ENCODE measurements at places on chromosomes 3 and 15.

- no peak for DNase-seq
These were observed 168.9 kb upstream of the RGMA start for GRCh38 chr15:93257920-93258319.

DNA sequence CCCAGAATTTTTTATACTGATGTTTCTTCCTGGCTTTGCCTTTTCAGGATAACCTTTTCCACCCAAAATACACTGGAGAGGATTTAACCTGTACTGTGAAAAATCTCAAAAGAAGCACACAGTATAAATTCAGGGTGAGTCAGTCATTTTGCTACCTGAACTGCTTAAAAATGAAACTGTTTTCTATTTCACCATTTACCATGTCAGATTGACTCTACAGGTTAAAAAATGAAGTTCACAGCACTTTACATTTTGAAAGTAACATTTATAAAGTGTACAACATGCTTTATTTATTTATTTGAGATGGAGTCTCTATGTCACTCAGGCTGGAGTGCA is 115.2 kb downstream of the GHSR start:
- DNase-seq, result no peak

- no peak for DNase-seq
These were observed 52.8 kb downstream of the ITGA11 start for GRCh38 chr15:68379058-68379758.

GRCh38 chr3:39499651-39500273 is 32.3 kb downstream of the MOBP start:
- DNase-seq, result no peak

GRCh38 chr3:113571360-113571759 is 39.0 kb downstream of the SIDT1 start:
- no peak for DNase-seq

DNA sequence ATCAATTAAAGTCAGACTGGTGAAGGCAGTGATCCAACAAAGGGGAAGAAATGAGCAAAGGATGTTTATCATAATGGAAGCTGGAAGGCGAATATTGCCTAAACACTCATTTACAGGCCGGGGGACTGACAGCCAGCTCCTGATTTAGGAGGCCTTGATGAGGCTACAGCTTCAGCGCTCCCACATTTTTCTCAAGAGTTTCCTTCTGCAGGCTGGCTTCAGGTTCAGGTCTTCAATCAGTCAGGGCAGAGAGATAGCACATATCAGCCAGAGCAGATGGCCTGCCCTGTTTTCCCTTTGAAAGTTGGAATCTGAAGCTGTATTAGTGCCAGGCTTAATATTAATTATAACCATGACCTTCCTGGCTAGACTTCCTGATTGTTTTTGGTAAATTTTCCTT is 218.9 kb downstream of the SV2B start:
- DNase-seq, result no peak

DNA sequence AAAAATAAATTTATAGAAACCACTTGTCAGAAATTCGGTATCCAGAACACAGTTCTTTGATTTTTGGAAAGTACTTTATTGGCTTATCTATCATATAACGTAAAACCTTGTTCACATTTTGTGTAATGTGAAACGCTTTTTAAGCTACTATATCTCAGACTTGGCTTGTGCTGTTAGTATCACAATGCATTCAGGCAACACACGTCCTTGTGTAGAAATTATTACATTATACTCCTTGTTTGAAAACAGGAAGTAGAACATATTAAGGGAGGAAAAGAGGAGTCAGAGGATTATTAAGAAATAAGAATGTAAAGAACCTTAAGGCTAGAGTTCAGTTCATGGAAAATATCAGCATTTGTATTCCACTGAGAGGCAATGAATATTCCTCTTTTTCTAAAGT is 1.6 kb downstream of the DNAJC13 start:
- no peak for DNase-seq

DNA sequence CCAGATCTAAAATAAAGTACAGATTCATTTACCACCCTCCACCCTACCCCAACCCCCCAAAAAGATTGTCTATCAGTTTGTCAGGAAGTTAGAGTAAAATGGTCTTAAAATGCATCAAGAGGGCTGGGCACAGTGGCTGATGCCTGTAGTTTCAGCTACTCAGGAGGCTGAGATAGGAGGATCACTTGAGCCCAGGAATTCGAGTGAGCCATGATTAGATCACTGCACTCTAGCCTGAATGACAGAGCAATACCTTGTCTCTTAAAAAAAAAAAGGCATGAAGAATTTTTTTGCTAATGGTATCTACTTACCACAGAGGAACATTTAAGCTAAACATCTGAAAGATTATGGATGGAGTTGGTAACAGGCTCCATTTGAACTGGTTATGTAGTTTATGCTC is 71.0 kb downstream of the RBM6 start:
- DNase-seq, result no peak

DNA sequence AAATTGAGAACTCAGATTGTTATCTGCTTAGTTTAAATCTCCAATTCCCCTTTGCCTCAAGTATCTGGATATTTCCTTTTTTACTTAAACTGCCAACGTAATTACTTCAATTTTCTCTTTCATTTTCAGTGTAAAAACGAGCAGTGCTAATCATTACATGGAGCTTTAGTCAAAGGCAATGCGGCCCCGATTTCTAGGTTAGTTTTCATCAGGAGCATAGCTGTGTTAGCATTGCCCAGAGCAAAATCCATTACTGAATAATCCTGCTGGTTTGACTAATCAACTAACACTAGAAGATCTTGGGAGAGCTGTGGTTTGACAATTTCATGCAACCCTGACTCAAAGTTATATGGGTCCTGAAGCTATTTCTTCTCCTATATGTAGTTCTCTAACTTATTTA is 46.2 kb downstream of the ZPLD1 start:
- DNase-seq, result no peak

- DNase-seq, result no peak
These were observed at the start of gene HYAL1 for GRCh38 chr3:50303013-50303815. Gene HYAL1 (minus strand): TSS chr3:50303574. CDS start chr3:50302956, 618 bp downstream.

DNA sequence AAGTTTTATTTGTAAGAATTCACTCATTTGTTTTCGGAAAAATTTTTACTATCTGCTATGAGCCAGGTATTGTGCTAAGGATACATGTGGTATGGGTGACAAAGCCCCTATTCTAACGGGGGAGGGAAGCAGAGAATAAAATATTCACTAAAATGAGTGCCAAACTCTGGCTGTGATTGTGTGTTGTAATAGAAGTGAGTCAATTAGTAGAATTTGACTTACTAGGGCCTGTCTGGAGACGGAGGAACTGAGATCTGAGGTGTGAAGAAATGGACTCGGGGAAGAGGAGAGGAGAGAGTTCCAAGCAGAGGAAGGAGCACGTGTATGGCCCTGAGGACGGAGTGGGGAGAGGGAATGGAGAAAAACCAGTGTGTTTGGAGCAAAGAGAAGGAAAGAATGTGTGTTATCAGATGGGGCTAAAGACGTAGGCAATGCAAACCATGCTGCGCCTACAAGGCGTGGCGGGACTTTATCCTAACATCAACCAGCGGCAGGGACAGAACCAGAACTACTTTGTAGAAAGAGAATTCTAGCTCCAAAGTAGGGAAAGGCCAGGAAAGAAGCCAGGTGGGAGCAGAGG is 89.1 kb downstream of the OSBPL10 start:
- no peak for DNase-seq

Data from stimulated activated naive CD8-positive, alpha-beta T cell treated with anti-CD3 and anti-CD28 coated beads, Interleukin-15, amount 100 ng/mL, for 72 hours (primary cell).